ENCODE measurements at places on chromosomes 7 and 10.
A peak's percentile ranks its signal among the peaks of the same experiment; 100 is the strongest.

GRCh38 chr7:120089968-120090367 lies 183.0 kb upstream of the KCND2 start:
- DNase-seq, result no peak

GRCh38 chr7:2583798-2584580 lies 25.2 kb downstream of the IQCE start:
- DNase-seq, result no peak

GRCh38 chr7:131919920-131920709 lies 363.7 kb upstream of the PODXL start:
- no peak for DNase-seq

DNA sequence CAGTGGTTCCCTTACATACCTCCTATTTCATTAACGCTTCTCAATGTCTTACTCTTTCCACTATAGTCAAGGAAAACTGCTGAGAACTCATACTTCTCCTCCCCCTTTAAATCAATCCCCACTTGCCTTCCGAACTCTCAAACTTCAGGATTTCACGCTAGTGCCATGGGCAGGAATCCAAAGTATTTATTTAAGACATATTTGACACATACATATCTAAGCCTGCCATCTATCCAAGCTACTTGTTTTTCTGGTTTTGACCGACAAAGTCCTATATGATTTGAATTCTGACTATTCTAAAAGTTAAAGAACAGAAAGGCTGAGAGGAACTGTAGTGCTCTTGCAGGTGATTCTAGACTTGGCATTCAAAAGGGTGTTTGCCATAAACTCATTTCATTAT lies 51.8 kb downstream of the CCDC6 start:
- no peak for DNase-seq

DNA sequence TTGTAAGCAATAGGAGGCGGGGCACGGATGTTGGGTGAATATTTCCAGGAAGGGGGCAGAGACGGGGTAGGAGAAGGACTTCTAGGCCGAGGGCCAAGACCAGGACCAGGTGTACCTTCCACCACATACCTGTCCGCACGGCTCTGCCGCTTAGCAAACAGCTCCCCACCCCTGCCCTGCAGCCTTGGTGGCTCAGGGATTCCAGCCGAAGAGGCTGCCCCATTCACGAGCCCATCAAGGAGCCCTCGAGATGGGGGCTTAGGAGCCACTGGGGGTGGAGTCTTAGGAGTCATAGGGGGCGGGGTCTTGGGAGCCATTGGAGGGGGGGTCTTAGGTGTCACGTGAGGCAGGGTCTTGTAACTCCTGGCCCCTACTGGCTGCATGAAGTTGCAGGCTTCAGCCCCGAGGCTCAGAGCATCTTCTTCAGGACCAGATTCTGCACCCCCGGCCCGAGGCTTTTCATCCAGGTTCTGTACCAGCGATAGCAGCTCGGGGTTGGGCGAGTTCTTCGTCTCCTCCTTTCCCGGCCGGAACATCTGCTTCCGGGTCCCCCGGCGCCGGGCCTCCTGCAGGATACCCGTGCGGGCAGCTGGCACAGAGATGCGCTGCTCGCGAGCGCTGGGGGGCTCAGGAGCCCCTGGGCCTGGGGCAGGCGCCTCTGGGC lies 6.1 kb upstream of the MYOZ1 start:
- DNase-seq, result peak; percentile 38

GRCh38 chr7:40918701-40919271 lies 784.0 kb downstream of the SUGCT start:
- DNase-seq, result no peak

DNA sequence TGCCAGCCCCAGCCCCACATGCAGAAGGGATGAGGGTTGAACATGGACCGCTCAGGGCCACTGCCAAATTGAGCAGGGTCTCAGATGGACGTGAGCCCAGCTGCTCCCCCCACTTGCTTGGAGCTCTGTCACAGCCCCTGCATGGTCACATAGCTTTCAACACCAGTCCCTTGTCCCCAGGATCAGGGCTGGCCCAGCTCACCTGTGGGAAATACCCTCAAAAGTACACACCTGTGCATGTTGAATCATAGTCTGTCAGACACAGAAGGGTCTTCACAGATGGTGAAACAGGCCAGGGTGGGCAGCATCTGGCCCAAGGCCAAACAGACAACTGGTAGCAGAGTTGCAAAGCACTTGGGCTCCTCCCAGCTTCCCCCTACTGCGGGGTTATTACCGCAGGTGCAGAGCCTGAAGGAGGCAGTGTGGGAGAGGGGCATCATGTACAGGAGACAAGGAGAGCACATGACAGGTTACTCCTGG lies 77.6 kb upstream of the UNC5B start:
- no peak for DNase-seq

DNA sequence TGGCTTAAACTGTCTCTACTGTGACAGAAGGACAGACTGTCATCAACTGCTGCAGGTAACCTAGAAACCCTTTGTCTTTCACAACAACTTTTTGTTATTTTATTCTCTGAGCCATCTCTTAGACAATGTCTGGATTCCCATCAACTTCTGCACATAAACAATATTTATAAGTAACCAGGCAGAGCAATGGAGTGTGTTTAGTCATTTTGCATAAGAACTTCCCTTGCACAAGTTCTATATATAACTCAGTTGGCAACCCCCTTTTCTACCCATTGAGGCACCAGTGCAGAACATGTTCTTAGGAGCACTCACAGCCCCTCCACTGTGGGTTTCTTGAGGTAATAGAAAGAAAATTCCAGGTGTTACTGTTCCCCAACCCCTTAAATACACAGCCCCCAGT lies 65.0 kb upstream of the IL6 start:
- peak; percentile 71 for DNase-seq

GRCh38 chr10:117868151-117868550 lies 178.6 kb downstream of the RAB11FIP2 start:
- DNase-seq, result no peak

DNA sequence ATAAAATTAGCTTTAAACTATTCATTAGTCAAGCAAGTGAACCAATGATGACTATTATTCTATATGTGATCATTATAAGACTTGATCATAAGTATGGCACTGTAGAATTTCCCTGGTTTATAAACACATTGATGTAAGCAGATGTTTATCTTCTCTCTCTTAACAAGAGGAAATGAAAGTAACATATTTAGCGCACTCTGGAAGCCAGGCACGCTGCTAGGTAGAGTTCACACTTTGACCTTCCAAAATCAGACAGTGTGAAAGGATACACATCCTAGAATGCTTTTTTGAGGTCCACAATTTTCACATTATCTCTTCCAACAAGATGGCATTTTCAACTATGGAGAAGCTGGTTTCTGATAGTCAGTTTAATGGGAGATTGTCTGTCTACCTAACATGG lies 529.4 kb upstream of the IGFBP3 start:
- no peak for DNase-seq

GRCh38 chr10:77291596-77292505 lies 345.8 kb downstream of the KCNMA1 start:
- DNase-seq, result no peak

GRCh38 chr10:63713191-63714144 lies 192.3 kb downstream of the REEP3 start:
- DNase-seq, result no peak

GRCh38 chr7:26365901-26366275 lies 74.2 kb downstream of the SNX10 start:
- DNase-seq, result peak; percentile 52

DNA sequence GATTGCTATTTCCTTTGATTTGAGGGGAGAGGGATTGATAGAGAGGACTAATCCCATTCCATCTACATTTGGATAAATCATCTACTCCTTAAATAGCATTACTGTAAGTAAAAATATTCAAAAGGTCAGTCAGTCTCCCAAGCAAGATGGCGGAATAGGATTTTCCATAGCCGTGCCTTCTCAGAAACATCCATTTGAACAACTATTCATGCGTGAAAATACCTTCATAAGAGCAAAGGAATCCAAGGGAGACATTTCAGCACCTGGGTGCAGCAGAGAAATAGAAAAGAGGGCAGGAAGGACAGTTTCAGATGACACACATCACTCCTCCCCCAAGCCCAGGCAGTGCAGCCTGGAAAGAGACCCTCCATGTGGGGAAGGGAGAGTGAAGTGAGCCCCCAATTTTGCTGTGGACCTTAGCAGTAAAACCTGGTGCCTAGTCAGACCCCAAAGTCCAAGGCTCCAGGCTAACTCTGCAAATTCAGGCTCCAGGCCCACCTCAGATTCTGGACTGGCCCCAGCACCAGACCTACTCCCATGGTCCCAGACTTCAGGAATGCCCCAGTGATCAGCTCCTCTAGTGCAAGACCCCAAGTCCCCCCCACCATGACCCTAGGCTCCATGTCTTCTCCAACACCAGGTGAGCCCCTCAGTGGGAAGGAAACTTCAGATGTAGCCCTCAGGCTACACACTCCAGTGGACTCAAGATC lies 104.3 kb upstream of the LANCL2 start:
- no peak for DNase-seq

- no peak for DNase-seq
These were observed 584.0 kb upstream of the GHITM start for GRCh38 chr10:83555264-83555663.

- peak; percentile 53 for DNase-seq
These were observed 3.0 kb upstream of the BUB3 start for GRCh38 chr10:123150986-123151736.

GRCh38 chr7:154553711-154554265 lies 449.1 kb downstream of the PAXIP1 start:
- DNase-seq, result no peak

- no peak for DNase-seq
These were observed 1121.4 kb downstream of the XPNPEP1 start for GRCh38 chr10:108801775-108802517.

DNA sequence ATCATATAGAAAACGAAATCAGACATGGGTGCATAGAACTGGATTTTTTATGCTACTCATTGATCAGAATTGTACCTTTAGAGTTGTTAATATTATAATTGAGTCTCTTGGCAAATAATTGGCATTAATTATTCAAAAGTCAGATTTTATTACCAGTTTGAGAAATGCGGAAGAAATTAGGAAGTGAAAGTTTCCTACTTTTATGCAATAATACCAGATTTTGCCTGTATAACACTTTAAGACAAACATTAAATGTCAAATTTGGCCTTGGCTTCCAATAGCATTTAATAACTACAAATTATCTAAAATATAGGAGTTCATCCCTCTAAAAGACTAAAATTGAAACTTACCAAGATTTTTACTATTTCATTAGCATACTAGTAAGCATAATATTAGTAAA lies 6.8 kb upstream of the TFEC start:
- no peak for DNase-seq

DNA sequence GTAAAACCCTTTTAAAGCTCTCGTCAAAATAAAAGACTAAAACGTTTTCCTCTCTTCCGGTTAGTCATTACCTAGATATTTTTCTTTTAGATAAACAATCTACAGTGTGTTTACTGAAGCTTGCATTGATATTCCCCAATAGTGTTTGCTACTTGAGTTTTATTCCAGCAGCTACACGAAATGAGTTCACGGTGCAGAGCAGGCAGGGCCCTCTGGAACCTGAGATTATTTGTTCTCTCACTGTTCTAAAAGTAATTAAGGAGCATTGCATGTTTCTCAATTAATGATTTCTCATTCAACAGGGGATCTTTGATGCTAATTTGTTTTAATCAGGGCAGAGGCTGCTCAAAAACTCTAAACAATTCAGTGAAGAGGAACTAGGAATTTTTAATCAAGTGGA lies 319.7 kb downstream of the GFRA1 start:
- no peak for DNase-seq

- no peak for DNase-seq
These were observed 21.1 kb downstream of the HNRNPA2B1 start for GRCh38 chr7:26179422-26179821.

DNA sequence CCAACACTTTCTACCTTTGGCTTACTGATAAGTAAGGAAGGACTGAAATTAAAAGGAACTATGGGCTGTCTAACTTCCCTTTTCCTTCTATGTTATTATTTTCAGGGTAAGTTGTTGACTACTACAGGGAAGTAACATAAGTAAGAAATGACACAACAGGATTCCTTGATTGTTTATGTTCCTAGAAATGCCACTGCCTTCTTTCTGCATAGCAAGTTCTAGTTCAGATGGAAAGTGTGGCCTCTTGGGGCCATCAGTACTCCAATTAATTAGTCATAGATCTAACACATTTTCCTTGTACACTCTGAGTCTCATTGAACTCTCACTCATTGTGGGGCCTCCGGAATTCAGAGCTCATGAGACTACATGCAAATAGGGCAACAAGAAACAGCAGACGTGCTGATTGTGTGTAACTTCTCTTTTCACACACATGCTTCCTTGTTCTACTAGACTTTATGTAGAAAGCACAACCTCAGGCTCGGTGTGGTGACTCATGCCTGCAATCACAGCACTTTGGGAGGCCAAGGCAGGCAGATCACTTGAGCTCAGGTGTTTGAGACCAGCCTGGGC lies 35.3 kb upstream of the HIBADH start:
- peak; percentile 78 for DNase-seq

DNA sequence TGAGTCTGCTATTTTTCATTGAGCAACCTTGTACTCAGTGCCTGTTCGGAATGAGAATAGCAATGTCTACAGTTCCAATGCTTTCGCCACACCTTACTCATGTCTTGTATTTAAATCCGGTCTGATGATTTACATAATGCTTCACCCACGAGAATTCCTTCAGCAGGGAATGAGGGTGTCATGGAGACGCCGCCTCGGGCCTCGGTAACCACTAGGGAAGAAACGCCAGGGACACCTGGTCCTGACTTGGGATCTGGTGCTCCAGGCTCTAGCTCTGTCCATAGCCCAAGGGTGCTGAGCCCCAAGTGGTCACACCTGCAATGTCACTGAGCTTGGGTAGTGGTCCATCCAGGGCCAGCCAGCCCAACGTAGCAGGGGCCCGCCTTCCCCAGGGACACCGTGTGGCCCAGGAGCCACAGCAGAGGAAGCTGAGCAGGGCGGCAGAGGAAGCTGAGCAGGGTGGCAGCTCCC lies 37.4 kb downstream of the PRKAG2 start:
- DNase-seq, result no peak

GRCh38 chr10:17685233-17685840 lies 41.4 kb downstream of the STAM start:
- no peak for DNase-seq

GRCh38 chr10:131849591-131850382 lies 51.0 kb upstream of the PPP2R2D start:
- no peak for DNase-seq

DNA sequence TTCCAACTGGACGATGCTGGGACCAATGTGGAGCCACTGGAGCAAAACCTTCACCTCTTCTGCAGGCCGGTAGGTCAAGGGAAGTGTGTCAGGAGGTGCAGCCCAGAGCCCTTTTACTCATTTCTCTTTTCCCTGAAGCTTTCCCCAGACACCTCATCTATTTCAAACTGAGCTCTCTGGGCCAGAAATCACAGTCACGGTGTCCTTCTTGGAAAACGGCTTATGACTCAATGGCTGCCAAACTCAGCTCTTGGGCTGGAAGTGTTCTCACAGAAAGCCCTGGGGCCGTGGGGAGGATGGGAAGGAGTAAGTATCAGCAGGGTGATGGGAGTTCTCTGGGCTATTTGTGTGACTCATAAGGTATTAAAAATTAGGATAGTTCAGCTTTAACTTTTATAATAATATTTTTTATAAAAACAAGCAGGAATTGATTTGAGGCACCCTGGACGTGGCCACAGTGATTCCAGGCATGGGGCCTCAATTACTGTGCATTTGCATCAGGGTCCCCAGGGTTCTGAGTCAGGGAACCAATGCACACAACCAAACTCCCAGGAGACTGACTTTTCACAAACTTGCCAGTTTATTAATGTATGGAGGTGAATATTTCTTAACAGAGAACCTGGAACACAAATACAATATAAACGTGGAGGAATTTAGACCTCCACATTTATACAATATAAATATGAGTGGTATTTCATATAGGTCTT lies 187.4 kb upstream of the TMEM72 start:
- DNase-seq, result peak; percentile 10

GRCh38 chr10:26025523-26025922 lies 91.5 kb downstream of the MYO3A start:
- DNase-seq, result no peak

GRCh38 chr7:55181762-55182161 lies 162.9 kb downstream of the EGFR start:
- no peak for DNase-seq
